Activated T-helper 1 cell treated with anti-CD3 and anti-CD28 coated beads, Interleukin-2, amount 50 U/mL, for 16 hours (primary cell): ENCODE measurements at places on chromosomes 7 and 10.

DNA sequence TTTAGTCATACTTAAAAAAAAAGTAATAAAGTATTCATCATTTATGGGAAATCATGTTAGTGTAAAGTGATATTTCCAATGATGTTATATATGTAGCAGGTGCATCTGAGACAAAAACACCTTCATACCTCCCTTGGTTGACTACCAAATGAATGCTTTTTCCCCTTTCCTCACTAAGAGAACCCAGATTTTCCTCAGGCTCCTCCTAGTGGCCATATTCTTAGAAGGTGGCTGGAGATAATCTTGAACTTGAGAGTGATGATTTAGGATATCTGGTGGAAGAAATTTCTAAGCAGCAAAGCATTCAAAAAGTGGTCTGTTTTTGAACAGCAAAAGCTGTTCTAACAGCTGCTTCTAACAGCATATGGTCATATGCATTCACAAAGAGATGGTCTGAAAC is 16.8 kb upstream of the DNAH11 start:
- no peak for DNase-seq

GRCh38 chr10:17649836-17650235 is 5.9 kb downstream of the STAM start:
- DNase-seq = no peak

DNA sequence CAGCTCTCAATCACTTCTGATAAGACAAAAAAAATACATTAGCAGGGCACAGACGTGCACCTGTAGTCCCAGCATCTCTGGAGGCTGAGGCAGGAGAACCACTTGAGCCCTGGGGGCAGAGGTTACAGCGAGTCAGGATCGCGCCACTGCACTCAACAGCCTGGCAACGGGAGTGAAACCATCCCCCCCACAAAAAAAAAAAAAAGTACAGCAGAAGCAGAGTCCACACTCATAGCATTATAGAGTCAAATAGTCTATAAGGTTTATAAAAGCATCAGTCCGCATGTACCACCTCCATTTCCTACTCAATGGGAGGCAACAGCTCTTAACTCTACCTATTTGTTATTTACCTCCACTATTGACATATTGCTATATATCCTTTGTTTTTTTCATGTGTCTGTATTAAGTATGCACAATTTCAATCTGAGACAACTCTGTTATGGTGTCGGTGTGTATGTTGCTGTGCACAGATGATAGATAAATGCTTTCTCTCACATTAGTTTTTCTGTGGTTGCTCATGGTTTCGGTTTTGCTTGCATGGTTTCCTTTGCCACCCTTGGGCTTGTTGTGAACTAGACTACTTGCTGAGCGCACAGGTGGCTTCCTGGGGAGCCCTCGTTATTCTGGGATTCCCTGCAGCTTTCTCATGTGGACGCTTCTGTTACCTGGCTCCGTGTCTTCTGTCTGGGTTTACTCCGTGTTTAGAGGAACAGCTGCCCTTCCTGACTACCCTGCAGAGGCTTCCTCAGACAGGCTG is 40.4 kb downstream of the PROSER2 start:
- DNase-seq = no peak

DNA sequence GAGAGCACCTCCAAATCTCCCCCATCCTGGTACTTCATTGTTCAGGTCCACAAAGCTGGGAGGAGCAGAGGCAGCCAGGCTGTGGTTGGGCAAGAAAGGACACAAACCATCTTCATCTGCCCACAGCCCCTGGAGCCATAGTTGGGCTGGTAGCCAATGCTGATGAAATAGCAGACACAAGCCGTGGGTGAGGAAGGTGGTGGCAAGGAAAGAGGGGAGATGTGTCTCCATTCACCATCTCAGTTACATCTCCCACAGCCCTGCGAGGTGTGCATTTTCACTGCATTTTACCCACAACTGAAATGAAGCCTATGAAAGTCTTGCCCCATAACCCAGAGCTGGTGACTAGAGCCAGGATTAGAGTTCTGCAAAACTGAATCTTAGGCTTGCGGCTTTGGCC is 35.0 kb downstream of the PIK3AP1 start:
- no peak for DNase-seq

GRCh38 chr7:8714791-8715190 is 281.4 kb downstream of the NXPH1 start:
- DNase-seq = no peak

DNA sequence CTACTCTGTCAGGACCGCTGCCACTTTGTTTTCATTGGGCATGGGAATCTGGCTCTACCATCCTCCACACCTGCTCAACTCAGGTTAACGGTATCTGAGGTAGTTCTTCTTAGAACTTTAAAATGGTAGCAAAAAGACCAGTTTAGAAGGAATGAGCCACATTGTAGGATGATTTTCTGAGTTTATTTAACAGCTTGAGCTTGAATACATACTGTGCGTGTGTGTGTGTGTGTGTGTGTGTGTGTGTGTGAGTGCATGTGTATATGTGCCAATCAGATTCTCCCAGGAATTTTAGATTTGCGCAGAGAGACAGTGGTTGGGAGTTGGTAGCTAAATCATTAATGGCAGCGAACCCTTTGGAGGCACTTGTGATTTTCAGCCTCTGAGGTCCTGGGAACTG is 81.4 kb downstream of the SPAG6 start:
- no peak for DNase-seq

- no peak for DNase-seq
Observed at GRCh38 chr10:132885451-132886210, 56.7 kb downstream of the CFAP46 start.
